ENCODE measurements at places on chromosomes 11 and 22.

DNA sequence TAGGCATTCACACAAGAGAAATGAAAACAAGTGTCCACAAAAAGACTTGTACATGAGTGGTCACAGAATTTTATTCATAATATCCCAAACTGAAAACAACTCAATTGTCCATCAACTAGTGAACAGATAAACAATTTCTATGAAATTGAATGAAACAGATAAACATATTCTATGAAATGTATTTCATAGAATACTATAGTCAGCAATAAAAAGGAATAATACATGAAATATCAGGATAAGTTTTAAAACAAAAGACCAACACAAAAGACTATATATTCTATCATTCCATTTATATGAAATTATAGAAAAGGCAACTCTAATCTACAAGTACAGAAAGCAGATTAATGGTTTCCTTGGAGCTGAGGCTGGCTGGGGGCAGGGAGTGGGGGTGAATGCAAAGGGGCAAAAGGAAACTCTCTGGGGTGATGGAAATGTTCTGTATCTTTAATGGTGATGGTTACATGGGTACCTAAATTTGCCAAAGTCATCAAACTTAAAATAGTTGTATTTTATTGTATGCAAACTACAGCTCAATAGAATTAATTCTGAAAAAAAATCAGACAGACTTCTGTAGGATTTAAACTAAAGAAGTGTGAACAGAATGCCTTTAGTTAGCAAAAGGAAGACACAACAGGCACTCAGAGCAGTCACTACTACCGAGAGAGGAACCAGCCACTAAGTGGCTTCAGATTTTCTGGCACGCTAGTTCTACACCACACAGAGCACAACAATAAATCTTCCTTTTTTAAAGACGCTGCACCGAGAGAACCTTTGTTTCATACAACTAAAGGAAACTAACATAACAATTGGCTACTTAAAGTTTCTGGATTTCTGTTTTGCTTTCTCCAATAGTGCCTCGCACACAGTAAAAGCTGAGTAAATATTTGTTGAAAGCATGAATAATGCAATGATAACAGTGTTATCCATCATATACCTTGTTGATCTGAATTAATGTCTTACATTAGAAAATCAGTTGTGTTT is 15.4 kb downstream of the CCDC34 start:
- no peak for DNase-seq

- DNase-seq: no peak
Measured at GRCh38 chr11:14705067-14705466, 61.5 kb downstream of the PDE3B start.

DNA sequence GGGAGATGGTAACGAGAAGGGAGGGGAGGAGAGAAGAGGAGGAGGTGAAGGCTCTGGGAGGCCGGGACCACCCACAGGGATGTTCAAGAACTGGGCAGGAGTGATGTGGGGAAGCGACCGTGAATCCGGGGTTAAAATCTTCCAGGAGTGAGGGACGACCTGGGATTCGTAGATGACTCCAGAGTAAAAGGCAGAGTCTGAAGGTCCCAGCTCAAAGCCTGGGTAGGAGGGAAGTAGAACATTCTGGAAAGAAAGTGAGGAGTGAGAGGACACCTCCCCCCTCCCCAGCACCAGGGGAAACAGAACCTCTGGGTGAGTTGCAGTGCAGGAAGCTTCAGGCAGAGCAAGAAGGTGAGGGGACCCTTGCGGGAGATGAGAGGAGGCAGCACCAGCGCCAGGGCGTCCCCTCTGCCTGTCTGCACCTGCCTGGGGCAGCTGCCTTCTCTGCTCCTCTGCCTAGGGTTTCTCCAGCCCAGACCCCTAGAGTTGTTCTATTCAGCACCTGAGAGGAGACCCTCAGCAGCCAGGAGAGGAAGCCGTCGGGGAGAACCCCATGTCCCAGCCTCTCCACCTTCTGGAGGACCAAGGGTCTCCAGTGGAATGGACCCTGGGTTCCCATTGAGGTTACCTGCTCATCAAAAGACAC is 49.7 kb downstream of the LINC01488 start:
- DNase-seq: no peak

- DNase-seq: no peak
Measured at GRCh38 chr11:73916435-73916834, 34.4 kb upstream of the DNAJB13 start.

- DNase-seq: no peak
Measured at GRCh38 chr11:2342981-2343380, 34.1 kb upstream of the CD81 start.

- DNase-seq: peak; percentile 37
Measured at GRCh38 chr11:1890856-1891830, 552 bp downstream of the PRR33 start.

DNA sequence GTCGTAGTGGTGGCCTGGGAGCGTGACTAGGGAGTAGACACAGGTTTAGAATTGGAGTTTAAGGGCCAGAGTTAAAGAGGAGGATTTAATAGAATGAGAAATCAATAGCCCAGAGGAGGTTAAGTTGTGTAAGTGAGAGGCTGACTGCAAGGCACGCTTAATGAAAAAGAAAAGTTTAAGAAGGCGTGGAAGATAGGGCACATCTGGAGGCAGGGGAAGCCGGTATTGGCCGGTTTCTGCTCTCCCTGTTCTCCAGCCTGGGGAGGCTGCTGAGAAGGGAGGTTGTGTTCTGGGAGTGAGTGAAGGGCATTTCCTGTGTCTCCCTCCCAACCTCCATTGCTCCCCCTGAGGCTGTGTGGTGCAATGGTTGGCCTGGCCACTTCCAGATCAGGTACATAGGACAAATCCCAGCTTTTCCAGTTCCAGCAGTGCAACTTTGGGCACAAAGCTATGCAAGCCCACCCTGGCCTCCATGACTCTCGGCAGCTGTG is 6.3 kb downstream of the GRIK4 start:
- DNase-seq: no peak

GRCh38 chr11:92811341-92811740 is 158.1 kb upstream of the MTNR1B start:
- no peak for DNase-seq

Measured in CD8-positive, alpha-beta T cell (primary cell).